ENCODE measurements at places on chromosomes 4 and X. TPM values are rescaled to one million over a fixed set of nuclear protein-coding genes. Genes with fewer than 3 reads are reported as not detected.
A peak's percentile ranks its signal among the peaks of the same experiment; 100 is the strongest.

- peak; percentile 63 for DNase-seq
These were observed 141.7 kb downstream of the HHIP start for GRCh38 chr4:144787365-144788258.

GRCh38 chrX:109863811-109864210 is 130.8 kb upstream of the ACSL4 start:
- no peak for DNase-seq

DNA sequence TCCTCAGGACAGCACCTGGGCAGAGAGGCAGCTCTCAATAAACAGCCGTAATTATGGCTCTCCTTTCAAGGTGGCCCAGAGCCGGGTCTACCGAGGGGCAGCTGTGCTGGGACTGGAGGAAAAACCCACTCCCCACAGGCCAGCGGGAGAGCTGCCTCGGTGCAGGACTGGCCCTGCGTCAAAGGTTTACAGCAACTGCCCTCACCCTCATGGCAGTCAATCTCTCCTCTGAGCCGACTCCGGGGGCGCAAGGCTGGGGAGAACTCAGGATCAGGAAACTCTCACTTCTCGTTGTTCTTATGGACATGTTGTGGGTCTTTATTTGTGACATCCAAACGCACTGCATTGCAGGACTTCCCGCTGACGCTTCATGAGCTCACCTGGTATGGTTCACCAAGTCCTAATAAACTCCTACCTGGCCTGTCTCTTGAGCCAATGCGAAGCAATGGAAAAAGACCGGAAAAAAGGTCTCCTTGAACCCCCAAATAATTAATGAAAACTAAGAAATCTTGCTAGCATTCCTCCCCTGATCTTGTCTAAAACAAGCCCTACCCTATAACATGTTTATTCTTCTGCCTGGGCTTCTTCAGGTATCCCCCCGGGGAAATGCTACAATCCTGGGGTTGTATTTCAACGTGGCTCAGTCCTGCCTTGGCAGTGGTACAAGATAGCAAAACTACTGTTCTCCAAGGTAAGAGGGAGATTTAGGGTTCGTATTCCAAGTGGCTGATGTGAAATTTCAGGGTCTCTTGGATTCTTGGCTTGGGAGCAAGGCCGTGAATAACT is 50.1 kb upstream of the CDKN2AIP start:
- DNase-seq: no peak

GRCh38 chr4:106444557-106444956 is 76.0 kb upstream of the GIMD1 start:
- DNase-seq: no peak

DNA sequence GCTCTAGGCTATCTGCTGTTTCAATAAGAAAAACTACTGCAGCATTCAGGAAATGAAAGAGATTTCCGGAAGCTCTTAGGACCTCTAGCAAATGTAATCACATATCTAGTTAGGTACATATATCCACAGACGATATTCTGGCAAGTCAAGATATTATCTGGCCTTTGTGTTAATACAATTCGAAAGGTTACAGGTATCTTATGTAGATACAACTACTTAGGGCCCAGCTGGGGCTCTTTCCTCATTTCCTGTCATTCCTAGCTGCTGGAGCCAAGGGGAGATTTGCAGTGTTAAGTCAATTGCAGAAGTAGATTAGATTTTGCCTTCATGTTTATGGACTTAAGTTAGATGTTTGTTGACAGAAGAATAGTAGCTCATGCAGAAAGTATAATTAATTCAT is 299.5 kb downstream of the ARHGAP24 start:
- DNase-seq: no peak

DNA sequence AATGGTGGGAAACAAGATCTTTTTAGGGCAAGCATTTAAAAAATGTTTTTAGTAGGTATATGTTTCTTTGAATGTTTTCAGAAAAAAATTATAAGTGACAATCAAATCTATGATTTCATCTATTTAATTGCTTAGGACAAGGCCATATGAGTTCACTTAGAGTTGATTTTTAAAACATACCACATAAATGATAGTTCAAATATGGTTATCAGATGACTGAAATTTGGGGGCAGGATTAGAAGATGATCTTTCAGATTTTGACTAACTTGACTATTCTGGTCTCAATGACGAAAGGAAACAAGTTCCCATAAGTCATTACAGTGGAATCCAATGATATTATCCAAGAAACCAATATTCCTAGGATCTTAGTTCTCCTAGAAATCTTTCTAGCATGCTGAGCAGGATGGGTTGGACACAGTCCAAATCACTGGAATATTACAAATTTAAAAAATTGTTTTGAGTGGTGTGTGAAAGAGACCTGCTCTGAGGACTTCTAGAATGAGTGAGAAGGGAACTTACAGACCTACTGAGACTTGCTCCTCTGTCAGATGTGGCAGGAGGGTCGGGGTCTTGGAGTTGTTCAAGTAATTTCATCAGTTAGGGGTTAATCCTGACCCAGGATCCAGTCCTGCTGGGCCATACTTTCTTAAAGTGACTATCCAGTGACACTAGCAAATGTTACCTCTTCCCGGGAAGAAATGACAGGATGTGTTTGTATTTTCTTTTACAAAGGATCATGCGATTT is 20.0 kb downstream of the RHOH start:
- no peak for DNase-seq

DNA sequence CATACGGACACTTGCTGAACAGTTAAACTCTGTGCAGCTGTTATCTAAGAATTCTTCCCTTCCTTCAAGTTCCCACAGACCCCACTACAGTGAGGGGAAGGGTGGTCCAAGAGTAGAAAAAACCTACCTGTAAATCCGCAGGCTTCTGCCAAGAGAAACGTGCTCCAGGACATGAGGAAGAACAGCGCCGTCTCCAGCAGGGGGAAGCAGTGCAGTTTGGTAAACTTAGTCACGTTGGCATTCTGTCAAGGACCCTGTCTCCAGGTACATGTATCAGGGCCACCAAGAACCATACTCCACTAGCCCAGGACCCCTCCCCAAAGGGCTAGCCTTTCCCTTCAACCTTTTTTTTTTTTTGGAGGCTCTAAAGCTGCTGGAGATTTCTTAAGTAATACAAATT is 79.9 kb downstream of the CHST7 start:
- DNase-seq: no peak

- DNase-seq: no peak
These were observed 108.0 kb upstream of the USP38 start for GRCh38 chr4:143076723-143077122.

DNA sequence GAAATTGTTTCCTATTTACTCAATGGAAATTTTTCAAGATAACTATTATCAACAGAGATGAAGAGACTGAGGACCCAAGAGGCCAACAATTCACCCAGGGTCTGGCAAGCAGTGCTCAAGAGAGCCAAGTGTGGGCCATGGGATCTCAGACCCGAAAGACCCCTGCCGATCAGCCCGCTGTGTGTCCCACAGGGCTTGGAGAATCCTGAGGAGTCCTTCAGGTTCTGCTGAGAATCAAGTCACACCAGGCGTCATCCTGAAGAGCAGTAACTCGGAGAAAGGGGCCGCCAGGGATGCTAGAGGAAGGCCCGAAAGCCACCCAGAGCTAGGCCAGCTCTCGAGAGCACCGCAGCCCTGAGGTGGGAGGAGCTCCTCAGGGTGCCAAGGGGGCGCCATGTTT is 48.7 kb downstream of the FGFRL1 start:
- DNase-seq: no peak

DNA sequence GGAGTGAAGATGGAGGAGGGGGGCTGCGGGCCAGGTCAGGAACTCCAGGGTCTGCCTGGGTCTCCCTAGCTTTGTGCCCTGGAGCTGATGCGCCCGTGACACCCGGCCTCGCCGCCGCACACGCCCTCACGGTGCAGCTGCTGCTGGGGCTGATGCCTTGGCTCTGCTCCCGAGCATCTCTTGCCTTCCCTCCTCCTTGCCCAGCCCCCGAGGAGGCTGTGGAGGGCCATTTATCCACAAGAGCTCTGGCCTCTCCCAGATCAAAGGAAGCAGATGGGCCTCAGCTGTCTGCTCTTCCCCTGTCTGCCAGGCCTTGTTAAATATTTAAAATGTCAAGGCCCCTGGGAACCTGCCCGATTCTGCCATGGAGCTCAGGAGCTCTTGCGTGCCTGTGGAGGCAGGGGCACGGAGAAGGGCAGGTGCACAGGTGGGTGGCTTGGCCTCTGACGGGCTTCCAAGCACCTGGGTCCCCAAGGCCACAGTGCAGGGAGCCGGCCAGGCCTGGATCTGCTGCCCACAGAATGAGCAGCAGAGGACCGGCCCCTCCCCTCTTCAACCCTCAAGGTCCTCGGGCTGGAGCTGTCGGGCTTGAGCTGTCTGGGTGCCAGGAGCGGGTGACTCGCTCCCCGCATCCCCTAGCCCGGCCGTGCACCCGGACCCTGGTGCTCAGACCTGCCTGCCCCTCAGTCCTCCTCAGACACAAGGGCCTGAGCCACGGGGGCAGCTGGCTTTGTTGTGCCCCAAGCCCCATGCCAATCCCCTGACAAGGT is 20.3 kb downstream of the ATP2B3 start:
- no peak for DNase-seq

GRCh38 chr4:109574931-109575804 is 15.1 kb downstream of the MCUB start:
- DNase-seq: no peak

GRCh38 chrX:118571836-118572235 is 76.2 kb downstream of the DOCK11 start:
- peak; percentile 78 for DNase-seq

DNA sequence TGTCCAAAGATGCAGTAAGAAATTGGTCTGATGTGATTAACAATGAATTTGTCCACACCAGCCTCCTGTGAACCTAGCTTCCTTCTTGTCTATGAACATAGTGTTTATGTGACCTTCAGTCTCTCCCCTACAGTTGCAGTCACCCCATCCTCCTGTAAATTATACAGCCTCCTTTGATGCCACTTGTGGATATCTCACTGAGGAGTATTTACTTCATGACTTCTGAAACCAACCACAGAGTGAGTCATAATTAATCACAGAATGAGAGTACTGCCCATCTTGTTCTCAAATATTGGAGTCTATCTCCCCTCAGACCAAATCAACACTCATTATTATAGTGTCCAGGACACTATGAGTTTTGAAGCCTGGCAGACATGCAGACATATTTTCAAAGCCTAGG is 27.3 kb upstream of the XAGE2 start:
- peak; percentile 51 for DNase-seq

GRCh38 chr4:187478292-187479140 is 517.1 kb upstream of the ZFP42 start:
- DNase-seq: peak; percentile 31

- DNase-seq: no peak
These were observed 84.7 kb downstream of the CRMP1 start for GRCh38 chr4:5808081-5808741.

- DNase-seq: no peak
These were observed 3.3 kb downstream of the RADX start for GRCh38 chrX:106615041-106615440.

DNA sequence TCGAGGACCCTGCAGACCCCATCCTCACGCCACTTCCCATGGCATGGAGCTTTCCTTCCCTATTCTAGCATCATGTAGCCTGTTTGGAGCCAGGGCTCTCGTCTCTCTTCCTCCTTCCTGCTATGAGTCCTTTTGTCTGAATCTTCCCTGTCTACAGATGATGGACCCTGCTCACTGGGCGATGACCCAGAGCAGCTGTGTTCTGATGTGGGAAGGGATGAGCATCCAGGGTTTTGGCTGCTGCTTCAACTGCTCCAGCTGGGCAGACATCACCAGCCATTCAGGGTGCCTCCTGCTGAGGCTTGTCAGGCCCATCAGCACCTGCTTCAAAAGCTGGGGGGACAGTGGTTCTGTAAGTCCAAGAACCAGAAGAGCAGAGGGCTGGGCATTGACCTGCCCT is 3.2 kb upstream of the CCKAR start:
- no peak for DNase-seq

DNA sequence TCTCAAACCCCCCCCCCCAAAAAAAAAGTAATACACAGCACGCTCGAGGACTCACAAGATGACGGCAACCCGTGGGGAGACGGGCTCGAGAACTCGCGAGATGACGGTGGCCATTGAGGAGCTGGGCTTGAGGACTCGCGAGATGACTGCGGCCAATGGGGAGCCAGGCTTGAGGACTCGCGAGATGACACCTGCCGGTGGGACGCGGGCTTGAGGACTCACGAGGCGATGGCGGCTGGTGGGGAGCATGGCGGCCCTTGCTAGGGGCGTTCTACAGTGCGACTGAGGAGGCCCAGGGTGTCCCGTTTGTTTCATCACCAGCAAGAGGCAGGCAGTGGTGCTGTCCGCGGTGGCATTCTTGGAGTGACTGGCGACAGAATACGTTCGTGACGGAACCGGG is 172.4 kb upstream of the MAGEB16 start:
- DNase-seq: no peak

DNA sequence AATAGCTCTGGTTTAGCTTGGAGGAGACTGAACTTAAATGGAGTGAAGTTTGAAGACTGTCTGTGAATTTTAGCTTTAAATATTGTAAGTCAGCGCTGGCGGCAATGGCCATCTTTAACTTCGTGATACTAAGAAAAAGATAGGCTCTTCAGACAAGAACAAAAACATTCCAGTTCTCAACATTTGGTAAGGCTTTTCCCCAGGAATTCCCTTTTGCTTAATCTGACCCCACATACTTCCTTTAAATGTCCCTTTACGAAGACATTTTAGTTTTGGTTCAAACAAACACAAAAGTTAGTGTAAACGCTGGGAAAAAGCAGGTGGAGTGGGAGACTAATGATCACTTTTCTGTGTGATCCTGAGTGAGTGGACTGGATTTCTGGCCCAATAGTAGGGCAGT is 106.2 kb downstream of the MAML3 start:
- DNase-seq: no peak

GRCh38 chr4:14857981-14858380 is 144.3 kb upstream of the CPEB2 start:
- no peak for DNase-seq

DNA sequence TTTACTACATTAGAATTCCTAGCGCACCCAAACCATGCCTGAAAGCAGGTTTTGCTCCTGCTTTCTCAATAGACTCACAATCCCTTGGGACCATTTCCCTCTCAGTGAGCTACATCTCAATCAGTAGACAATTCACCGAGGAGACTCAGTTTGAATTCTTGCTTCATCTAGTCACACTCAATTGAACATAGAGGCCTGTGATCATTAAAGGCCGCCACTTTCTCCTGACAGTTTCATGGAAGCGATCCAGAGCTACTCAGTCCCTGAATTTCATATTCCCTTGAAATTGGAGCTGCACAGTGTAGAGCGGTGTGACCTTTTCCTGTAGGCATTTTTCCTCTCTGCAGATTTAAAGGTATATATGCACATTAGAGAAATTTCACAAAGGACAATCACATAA is 193.9 kb upstream of the SPOCK3 start:
- no peak for DNase-seq

- DNase-seq: peak; percentile 87
These were observed 108.8 kb downstream of the DDIT4L start for GRCh38 chr4:100081491-100081890.

GRCh38 chr4:38769441-38769840 is 13.3 kb downstream of the TLR10 start:
- no peak for DNase-seq

ITM2A gene
- 7.6 TPM for total RNA-seq

COMMD8 gene
- 56.8 TPM for total RNA-seq

TCEAL7 gene
- 8.2 TPM for total RNA-seq

UGT2A1 gene
- total RNA-seq: not detected

INTU gene
- 12.0 TPM for total RNA-seq

NSUN7 gene
- 2.1 TPM for total RNA-seq

All from renal cortical epithelial cell (primary cell).